Cardiac septum (tissue), 1 donor: ENCODE measurements at places on chromosomes 2 and 18. TPM values are rescaled to one million over a fixed set of nuclear protein-coding genes. Genes with fewer than 3 reads are reported as not detected.

SCN2A gene
- 0.13 TPM for total RNA-seq

ITGA4 gene
- total RNA-seq, result 3.4 TPM

LYPD6 gene
- 0.16 TPM for total RNA-seq

ST6GAL2 gene
- 0.38 TPM for total RNA-seq

LHCGR gene
- 0.24 TPM for total RNA-seq

NEB gene
- total RNA-seq, result 10.9 TPM
